ENCODE measurements at places on chromosomes 7 and 10.

GRCh38 chr10:69831231-69831855, 29.6 kb downstream of the COL13A1 start:
- DNase-seq: no peak

- no peak for DNase-seq
These were observed 78.3 kb downstream of the MMRN2 start for GRCh38 chr10:86878983-86879713.

- no peak for DNase-seq
These were observed 16.3 kb upstream of the BAMBI start for GRCh38 chr10:28661035-28661434.

DNA sequence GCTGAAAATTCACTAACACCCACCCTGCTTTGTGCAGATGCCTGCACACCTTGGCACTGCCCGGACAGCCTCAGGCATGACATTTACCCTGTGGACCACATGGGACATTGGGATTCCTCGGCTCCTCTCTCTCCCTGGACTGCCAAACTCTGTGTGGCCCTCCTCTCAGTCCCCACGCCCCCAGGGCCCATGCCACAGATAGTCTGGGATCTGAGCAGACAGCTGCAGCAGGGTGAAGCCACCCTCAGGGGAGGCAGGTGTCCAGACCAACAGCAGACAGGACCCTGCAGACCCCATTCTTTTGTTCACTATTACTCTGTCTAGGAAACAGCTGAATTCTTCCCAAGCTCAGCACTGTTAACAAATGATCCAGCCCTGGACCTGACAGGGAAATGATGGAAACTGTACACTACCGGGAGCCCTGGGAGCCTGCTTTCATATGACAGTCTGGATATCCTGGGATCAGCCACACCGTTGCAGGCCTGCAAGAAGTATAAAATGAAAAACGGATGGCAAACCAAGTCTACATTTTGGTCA, 83.4 kb downstream of the VOPP1 start:
- no peak for DNase-seq

DNA sequence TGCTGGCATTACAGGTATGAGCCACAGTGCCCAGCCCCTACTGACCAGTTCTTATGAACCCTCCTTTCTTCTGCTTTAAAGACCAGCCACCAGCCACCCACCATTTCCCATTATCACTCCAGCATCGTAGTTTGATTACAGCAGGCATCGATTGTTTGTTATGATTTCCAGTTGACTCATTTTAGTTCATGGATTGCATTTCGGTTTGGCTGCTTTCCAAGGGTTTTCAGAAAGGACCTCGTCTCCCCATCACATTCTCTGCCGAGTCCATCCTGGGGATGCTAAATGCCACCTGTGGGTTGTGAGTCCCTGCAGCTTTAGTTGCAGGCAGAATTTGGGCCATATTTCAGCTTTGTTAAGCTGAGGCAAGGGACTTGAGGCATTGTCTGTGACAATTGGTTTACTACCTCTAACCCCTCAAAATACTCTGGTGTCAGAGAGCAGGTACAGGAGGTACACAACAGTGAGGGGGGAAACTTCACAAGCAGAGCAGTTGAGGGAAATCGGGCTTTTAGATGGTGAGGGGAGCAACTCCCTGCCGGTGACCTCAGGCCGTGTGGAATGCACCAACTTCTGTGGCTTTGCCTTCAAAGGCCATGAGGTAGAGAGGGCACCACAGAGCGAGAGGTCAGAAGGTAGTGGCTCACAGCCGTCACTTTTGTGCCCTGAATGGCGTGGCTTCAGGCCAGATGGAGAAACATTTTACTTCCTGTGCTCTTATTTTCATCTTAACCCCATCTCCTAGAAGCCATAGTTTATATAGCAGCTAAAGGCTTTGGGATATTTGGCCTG, 203.8 kb downstream of the CCDC3 start:
- DNase-seq: no peak

GRCh38 chr10:1629326-1630198, 107.8 kb downstream of the ADARB2 start:
- DNase-seq: no peak

DNA sequence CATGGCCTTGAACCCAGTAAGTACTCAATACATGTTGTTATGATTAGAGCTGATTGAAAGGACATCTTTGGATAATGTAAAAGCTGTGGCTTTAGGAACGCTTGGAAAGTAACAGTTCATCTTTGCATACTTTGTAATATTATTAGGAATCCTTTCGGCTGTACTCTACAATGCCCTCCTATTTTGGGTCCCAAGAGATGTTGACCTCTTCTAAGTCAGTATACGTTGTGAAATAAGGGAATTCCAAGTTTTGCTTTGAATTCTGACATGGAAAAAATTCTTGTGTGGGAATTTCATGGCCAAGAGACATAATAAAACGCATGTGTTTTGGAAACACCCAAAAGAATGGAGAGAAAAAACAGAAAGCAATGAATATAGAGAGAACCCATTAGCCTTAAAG, 7.7 kb downstream of the AGR3 start:
- no peak for DNase-seq

DNA sequence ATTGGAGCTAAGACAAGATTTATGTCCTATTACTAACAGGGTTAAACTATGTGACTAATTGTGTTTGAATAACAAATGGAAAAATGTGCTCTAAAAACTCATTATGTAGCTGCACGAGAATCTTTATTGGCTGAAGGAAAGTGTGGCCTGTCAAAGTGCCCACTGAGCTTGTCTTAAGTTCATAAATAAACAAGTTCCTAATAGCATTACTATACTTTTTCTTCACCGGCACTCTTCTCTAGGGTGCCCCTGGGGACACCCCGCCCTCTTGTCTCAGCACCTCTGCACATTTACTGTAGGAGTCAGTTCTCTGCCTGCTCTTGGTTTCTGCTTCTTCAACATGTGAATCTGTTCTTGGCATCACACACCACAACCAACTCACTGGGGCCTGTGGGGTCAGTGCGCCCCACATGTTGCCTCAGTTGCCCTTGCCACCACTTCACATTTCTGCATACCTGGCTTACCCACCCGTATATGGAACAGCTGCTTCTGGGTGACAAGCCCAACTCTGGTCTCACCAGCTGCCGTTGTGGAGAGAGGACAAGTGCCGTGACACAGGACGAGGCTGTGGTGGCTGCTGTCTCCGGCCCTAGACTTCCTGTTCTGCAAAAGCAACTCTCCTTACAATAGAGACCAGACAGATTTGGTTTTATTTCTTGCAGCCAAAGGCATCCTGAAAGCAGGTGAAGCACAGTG, 96.3 kb upstream of the DDC start:
- peak; percentile 54 for DNase-seq

- no peak for DNase-seq
These were observed 211.3 kb downstream of the CXCL12 start for GRCh38 chr10:44173608-44173894.

GRCh38 chr7:44217223-44217714, 16.5 kb downstream of the YKT6 start:
- no peak for DNase-seq

DNA sequence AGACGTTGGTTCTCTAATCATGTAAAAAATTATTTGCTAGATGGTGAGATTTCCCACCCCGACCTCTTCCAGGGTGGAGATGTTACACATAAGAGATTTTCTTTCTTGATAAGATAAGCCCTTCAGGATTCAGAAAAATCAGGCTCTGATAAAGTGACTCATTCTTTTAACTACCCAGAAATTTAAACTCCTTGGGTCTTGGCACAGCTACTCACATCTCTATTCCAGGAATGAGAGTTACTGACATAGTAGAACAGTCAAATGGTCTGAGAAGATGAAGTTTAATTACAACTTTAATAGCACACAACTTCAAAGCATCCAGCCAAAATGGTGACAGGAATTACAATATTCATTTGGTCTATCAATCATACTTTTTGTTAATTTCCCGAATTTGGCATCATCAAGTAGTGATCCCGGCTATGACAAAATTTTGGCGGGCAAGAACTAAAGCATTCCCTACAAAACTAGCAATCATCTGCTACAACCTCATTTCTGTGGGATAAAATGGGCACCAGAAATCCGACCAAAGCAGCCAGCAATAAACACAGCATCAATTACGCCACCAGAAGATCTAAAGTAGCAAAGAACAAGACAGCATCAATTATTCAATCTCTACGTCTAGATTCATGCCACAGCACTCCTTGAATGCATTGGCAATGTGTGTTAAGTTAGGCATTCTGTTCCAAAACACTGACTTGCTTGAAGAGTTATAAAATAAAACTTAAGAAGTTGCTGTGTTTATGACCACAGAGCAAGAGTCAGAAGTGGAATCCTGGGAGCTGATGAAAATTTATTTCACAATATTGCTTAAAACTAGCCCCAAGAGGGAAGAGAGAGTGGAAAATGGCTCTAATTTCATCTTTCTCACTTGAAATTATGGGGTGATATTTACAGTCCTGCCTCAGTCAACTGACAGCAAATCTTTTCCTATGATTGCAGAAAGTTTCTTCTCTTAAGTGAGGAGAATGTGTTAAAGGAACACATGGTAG, 565.7 kb upstream of the ANKRD30A start:
- no peak for DNase-seq

DNA sequence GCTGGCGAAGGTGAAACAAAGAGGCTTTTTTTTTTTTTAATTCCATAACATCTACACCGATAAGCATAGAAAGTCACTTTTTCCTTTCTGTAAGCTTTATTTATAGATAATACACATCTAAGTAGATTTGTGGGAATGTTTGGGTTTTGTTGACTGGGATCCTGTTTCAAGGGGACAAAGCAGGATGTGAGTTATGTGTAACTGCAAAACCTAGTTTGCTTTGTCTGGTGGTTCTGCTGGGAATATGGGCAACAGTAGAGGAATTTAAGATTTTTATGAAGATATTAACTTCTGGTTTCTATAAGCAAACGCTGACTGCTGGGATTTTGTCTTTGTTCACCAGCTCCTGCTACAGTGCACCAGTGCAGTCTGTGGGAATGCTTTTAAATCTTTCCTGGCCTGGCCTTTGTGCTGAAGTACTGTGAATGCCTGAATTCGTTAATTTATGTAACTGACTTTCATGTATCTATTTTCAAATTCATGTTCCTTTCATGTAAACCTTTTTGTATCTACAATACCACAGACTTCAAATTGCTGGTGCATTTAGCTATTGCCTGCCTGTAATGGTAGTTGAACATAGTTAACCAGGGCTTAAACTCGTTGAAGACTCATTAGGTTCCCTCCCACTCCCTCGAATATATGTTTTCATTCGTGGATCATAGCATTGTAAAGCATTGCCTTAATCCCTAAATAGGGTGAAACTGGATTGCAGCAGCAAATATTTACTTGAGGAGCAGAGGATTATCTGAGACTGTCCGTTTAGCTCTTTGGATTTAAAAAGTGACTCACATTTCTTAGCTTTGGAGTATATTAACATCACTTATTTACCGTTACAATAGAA, 1.5 kb downstream of the KLHL7 start:
- no peak for DNase-seq

DNA sequence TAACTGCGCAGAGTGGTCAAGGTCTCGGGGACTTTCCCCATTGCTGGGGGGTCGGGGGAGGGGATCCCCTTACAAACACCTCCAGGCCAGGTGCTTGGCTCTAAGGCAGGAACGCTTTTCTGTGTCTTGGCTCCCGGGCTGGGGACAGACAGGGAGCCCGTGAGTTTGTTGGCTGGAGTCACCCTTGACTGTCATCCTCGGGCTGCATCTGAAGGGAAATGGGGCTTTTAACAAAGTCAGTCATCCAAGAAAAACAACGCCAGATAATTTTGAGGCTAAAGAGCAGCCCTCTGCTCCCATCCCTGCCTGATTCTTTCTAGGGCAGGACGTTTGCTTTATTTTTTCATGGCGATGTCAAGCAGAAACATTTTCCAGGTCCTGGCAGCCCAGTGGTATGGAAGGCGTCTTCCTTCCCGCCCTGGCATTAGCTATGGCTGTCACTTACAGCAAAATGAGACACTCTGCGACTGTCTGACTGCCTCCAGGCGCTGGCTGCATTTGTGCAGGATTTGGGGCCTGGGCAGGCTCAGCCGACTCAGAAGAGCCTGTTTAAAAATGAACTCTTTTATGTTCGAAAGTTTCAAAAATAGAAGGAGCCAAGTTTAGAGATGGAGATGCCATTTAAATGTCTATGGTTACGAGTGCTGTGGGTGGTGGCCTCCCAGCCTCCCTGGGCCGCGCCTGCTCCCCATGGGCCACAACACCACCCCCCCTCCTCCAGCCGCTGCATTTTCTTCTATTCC, 54.7 kb upstream of the TNS3 start:
- no peak for DNase-seq

DNA sequence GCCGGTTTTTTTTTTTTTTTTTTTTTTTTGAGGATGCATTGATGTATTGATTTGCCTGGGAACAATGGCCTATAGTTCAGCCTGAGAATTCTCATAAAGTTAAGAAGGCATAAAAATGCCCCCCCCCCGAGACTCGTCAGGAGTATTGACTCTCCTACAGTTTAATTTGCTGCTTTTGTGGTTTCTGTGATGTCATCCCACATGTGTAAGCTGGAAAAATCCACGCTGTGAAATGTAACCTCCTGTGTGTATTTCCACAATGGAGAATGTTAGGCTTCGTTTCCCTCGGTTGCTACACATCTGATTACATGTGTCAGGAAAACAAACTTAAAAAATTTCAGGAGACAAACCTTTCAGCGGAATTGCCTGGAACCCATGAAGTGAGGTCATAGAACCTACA, 117.9 kb downstream of the FANK1 start:
- no peak for DNase-seq

GRCh38 chr7:79529214-79529880, 75.9 kb upstream of the MAGI2 start:
- DNase-seq: no peak

- no peak for DNase-seq
These were observed 94.9 kb downstream of the MARCHF5 start for GRCh38 chr10:92385831-92386230.

DNA sequence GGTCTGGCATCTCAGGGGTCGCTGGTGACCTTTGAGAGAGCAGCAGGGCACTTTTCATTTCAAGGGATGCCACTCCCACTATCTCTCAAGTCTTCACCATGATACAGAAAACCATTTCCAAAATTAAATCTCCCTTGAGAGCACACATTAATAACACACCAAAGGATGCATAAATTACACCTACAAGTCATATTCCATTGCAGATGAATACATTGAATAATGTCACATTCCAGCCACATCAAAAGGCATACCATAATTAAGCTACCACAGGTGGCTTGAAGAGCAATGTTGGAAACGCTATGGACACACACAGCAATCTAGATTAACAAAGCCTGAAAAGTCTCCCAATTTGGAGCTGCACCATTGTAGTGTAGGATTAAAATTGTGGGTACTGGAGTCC, 353.3 kb upstream of the ZMIZ1 start:
- no peak for DNase-seq

DNA sequence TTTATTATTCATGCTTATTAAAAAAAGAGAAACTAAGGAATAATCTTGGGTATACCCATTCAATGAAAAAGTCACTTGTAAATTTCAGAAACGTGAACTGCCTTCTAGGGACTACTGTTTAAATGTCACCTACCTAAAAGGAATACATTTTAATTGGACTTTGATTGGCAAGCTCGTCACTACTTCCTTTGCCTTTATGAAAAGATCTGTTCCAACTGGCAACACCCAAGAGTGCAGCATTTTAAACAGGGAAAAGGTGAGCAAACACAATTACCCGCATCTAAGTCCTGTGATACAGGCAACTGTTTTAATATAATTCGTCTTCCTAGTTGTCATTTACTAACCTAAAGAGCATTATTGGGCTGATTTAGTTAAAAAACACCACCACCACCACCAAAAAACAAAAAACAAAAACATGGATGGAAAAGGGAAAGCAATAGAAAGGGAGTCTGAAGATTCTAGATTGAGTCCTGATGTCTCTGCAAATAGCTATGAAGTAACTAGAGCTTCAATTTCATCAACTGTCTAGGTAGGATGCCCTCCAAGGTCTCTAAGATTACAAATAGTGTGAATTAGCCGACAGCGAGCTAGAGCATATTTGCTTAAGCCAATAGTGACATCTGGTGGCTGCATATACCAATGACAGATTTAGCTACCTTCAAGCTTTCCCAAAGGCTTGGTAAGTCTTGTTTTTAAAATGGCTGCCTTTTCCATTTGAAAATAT, 33.8 kb upstream of the ICA1 start:
- DNase-seq: peak; percentile 69
